Mesothelial cell of epicardium (in vitro differentiated cells): ENCODE measurements at places on chromosomes 3 and 15.

- no peak for DNase-seq
Measured at GRCh38 chr3:183515968-183516851, 39.3 kb downstream of the KLHL6 start.

DNA sequence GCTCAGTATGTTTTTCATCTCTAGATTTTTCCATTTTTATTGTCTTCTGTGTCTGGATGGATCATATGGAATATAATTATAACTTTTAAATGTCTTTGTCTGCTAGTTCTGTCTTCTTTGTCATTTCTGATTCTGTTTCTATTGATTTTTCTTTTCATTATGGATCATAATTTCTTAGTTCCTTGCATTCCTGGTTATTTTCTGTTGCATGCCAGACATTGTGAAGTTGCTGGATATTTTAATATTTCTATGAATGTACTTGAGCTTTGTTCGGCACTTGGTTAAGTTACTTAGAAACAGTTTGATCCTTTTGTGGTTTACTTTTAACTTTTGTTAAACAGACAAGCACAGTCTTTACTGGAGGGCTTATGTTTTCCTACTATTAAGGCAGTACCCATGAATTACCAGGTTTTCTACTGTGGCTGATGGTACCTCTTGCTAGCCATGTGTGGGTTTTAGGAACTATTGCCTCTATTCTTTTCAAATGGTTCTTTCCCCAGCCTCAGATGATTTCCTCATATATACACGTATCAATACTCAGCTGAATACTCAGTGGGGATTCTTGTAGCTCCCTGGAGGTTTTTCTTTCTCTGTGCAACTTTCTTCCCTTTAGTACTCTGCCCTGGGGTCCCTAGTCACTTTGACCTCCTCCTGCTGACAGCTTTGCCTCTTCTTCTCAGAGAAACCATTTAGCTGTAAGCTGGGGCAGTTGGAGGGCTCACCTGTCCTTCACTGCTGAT is 64.3 kb downstream of the RASA2 start:
- DNase-seq = no peak

GRCh38 chr3:121436641-121437040 is 109.1 kb downstream of the POLQ start:
- no peak for DNase-seq

- no peak for DNase-seq
Measured at GRCh38 chr15:64398575-64398974, 10.9 kb downstream of the TRIP4 start.

GRCh38 chr15:89077750-89078149 is 10.5 kb upstream of the ABHD2 start:
- DNase-seq = no peak

GRCh38 chr3:152113413-152113812 is 155.3 kb upstream of the MBNL1 start:
- no peak for DNase-seq

DNA sequence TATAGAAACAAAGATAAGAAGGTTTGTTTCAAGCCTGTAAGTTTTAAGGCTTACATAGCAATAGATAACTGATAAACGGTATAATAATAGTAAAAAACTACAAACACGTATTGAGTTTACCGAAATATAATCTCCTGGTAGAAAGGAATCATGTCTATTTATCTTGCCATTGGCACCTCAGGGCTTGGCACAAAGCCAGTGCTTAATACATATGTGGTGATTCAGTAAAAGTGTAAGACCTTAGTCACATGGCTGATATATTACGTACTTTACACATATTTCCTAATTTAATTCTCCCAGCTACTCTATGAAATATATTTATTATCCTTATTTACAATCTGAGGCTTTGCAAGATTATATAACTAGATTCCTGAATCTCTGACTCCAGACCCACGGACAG is 32.0 kb upstream of the SLCO3A1 start:
- no peak for DNase-seq

GRCh38 chr15:38217788-38218609 is 34.6 kb upstream of the SPRED1 start:
- no peak for DNase-seq

GRCh38 chr3:182308328-182308727 is 485.0 kb upstream of the ATP11B start:
- no peak for DNase-seq

GRCh38 chr3:13728487-13728886 is 151.4 kb downstream of the WNT7A start:
- DNase-seq = no peak

DNA sequence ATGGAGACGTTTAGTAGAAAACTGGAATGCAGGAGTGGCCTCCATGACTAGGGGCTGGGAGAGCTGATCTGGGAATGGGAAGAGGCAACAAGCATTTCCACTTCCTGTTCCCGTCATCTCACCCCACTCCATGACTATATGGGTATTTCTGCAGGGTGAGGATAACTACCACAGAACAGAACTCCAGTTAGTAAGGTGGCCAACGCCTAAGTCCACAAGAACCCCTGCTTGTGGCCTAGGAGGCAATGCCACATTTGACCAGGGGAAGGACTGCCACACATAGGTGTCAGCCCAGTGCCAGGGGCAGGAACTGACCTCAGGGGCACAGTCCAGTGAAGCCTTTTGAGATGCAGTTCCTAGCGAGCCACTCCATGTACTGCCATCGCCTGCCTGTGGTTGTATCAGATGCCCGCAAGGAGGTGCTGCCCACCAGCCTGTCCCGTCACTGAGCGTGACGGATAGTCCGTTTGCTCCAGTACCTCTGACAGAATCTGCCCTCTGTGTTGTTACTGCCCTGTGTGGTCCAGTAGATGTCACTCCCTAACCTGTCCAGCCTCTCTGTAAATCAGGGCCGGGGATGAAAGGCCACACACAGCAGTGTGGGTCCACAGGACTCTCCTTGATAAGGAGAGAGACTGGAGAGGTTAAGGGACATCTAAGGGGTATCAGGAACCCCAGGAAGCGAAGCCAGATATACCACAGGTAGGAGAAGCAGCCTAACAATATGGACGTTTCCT is 3.5 kb upstream of the MTFMT start:
- no peak for DNase-seq

DNA sequence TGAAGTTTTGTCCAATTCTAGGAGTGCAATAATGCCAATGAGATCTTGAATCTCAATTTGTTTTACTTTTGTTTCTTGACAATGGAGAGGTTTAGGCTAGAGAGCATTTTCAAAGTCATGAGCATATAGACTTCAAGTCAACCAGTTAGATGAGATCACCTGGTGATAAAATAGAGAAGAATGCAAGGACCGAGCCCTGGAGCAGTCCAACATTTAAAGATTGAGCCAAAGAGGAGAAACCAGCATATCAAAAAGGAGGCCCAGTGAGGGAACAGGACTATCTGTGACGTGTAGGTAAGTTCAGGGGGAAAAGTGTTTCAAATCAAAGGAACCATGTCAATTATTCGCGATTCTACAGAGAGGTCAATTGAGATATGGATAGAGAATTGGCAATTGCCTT is 1.7 kb upstream of the PIAS1 start:
- no peak for DNase-seq
